WTC11 (cell line): ENCODE measurements at places on chromosomes 5 and 9. TPM values are rescaled to one million over a fixed set of nuclear protein-coding genes. Genes with fewer than 3 reads are reported as not detected.

The PCAT7 gene
- total RNA-seq, result 6.5 to 7.4 TPM (median 7.4 TPM) in 3 replicates

DNA sequence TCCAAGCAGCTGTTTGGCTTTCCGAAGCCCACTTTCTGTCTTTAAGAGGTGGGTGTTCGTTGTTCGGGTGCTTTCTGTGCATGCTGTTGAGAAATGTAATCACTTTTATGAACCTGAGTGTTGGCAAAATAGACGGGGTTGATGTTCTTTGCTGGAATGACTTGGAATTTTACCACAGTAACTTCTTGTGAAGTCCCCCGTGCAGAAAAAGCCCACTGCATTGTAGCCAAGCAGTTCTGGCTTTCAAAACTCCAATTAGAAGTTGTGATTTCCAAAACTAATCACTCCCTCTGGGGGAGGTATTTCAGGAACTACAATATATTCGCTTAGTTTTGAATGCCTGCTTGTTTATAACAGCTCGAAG, 111.1 kb downstream of the PAM start:
- DNase-seq, result no peak

The CCDC171 gene
- 2.8 to 4.1 TPM (median 2.9 TPM) in 3 replicates for total RNA-seq

The ENTREP1 gene
- total RNA-seq, result 18.7 to 22.4 TPM (median 21.1 TPM) in 3 replicates

The RIMOC1 gene
- 27.1 to 30.5 TPM (median 28.8 TPM) in 3 replicates for total RNA-seq

- no peak for DNase-seq
Measured at GRCh38 chr9:4397917-4398316, 92.4 kb upstream of the SLC1A1 start.

The NR5A1 gene
- total RNA-seq, result 0.39 to 0.77 TPM (median 0.60 TPM) in 3 replicates

- no peak for DNase-seq
Measured at GRCh38 chr5:90119531-90119971, 290.0 kb downstream of the CETN3 start.

DNA sequence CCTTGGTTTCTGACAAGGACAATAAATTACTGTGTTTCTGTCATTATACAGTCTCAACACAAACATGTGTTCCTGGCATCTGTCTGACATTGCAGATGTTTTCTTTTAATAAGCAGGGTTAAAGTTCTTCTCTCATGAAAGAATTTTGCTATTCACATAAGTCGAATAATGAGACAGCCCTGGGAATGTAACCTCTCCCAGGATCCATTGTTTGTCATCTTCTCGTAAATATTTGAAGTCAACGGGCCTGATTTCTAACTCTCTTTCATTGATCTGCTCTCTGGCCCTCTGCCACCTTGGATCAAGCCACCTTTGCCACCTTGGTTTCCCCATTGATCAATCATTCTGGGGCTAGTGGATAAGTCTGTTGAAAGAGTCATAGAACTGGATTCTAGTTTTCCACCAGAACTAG, 12.9 kb upstream of the CAST start:
- no peak for DNase-seq

The UNC5A gene
- 7.9 to 10.2 TPM (median 9.4 TPM) in 3 replicates for total RNA-seq

The LHX2 gene
- 0.42 to 0.50 TPM in 2 of 3 replicates, not detected in the other for total RNA-seq

DNA sequence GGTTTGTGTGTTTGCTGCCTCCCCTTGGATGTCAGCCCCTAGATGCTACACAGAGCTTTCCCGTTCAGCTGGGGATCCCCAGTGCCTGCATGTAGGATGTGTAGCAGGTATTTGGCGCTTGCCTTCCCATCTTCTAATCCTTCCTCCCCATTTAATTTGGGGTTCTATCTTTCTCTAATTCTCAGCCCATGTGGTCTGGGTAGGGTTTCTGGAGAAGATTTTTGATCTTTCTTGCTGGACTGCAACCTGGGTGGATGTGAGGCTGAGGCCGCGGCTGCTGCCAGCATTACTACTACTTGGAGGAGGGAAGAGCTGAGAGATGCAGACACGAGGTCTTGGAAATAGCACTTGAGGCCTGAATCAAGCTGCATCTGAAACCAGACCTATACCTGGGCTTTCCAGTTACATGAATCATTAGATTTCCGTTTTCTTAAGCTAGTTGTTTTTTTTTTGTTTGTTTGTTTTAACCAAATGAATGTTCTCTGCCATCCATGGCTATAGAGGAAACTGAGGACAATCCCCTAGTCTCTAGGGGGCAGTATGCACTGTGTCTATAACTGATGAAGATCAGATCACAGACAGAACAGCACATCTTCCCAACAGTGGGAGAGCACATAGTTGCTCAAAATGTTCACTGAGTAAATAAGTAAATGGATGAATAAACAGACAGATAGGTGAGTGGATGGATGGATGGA, 178.6 kb downstream of the FGF18 start:
- DNase-seq, result no peak

GRCh38 chr5:172356047-172356446, 72.5 kb upstream of the UBTD2 start:
- DNase-seq, result no peak

GRCh38 chr9:22134390-22134789, 125.3 kb upstream of the CDKN2B start:
- DNase-seq, result no peak

DNA sequence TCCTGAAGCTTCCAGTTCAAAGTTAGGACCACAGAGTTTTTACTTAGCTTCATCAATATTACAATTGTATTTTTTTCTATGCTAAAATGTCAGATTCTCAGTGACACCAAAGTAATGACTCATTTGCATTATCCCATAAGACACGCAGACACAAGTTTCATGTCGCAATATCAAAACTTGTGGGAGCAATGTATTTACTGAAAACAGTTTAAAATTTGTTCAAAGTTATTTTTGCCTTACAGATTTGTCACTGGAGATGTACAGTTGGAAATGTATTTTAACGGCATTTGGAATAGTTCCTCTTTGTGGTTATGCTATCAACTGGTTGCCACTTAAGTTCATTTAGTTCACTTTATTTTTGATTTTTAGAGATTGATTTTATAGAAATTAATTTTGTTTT, 36.2 kb upstream of the DAP start:
- DNase-seq, result no peak

The CDKN2B gene
- total RNA-seq, result 0.13 to 0.73 TPM (median 0.46 TPM) in 3 replicates
